ENCODE measurements at places on chromosomes 6 and 20.

DNA sequence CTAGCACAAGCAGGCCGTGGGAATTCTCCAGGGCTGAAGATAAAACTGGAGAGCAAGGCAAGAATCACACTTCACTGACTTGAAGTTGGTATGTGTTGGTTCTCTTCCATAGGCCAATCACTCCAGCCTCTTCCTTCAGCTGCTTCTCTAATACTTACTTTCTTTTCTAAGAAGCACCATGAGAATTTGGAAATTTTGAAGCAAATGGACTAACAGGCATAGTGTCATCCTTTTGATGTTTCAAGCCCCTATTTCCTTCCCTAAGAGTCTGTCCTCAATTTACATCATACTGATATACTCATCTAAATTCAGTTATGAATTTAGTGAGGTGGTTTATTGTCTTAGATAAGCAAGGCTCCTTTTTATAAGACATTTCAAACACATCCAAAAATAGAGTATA is 24.0 kb downstream of the SLC26A8 start:
- DNase-seq: no peak

DNA sequence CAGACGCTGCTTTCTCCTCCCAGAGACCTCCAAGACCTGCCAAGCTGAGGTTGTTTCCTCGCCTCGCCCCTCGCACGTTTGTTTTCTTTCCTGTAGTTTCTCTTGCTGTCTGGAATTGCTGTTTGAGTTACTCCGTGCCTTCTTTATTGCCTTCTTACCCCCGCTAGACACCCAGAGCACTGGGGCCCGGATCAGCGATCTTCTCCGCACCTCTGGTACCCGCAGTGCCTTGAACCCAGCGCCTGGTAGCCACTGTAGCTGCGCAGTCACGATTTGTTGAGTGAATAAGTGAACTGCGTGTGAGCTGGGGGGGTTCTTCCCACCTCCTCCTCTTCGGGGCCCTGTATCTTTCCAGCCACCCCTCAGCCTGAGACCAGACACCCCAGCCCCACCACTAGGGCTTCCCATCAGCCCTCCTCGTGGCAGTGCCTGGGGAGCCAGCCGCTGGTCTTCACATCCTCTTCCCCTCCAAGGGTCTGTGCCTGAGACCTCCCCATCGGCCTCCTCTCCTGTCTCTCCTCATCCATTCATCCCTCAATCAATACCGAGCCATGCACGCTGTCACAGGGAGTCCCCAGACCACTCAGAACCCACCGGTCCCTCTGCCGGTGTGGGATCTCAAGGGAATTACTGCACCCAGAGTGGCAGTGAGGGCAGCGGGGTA is 849 bp upstream of the BMP7 start:
- no peak for DNase-seq

GRCh38 chr6:14806101-14806500 is 439.8 kb upstream of the JARID2 start:
- no peak for DNase-seq

DNA sequence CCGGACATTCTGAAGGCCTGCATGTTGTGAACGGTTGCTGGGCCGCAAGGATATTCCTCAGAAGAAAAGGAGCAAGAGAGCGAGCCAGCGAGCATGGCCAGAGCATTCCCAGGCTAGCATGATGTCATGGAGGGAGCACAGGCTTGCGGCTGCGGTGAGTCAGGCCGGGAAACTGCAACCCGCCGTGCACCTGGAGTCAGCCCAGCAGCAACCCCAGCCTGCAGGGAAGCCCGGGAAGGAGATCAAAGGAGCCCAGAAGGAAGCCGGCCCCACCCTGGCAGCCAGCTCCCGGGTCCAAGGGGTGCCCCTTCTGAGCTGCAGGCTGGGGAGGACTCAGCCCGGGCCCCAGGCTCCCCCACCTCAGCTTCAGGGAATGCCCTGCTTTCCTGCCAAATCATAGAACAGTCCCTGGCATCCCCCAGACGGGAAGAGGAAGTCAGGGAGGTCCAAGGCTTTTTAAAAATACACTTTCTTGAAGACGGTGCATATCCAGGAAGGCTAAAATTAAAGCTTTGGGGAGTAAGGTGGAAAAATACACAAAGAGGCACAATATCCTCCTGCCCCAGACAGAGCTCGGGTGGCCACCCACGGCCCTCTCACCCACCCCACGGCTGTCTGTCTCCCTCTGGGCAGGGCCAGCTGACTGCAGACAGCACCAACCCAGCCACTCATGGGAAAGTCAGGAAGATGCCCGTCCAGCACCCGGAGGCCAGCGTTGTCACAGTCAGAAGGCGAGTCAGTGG is 53.7 kb downstream of the BMP7 start:
- no peak for DNase-seq
